ENCODE measurements at places on chromosomes 11 and 22. TPM values are rescaled to one million over a fixed set of nuclear protein-coding genes. Genes with fewer than 3 reads are reported as not detected.

DNA sequence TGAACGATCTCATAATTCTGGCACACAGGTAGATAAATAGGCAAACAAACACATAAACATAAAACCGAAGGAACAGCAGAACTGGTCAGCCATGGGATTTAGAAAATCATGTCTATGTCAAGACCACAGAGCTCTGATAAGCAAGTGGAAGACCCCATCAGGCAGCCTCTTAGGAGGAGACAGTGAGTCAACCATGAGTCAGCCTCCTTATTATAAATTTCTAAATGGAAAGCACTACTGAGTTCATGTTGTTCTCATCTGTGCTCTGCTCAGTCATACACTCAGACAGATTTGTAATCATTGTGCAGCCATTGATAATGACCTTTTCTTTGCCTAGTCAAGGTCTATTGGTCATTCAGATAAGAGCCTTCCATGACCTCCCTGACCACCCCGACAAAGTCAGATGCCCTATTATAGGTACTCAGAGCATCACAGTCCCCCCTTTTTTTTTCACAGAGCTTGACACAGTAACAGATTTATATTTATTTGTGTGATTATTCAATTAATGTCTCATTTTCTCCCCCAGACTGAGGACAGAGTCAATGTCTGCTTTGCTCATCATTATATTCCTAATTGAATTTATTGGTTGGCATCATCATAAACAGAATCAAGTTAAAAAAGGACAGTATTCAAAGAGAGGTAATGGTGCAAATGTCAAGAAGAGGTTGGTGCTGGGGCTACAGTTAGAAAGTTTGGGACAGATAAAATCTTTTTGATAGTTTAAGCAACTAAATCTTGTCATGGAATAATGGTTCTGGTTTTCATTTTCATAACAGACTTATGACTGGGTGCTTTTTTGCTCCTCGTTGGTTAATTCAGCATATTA, 579.7 kb upstream of the CCDC90B start:
- H3K4me3 ChIP-seq: no peak overlapping the region
- H3K36me3 ChIP-seq: no peaks in the 10 kb centered on the region
- DNase-seq: no peak
- H3K27me3 ChIP-seq: no peaks in the 10 kb centered on the region

The TSPAN32 gene
- 3.7 TPM for total RNA-seq

The PRG3 gene
- not detected for total RNA-seq

DNA sequence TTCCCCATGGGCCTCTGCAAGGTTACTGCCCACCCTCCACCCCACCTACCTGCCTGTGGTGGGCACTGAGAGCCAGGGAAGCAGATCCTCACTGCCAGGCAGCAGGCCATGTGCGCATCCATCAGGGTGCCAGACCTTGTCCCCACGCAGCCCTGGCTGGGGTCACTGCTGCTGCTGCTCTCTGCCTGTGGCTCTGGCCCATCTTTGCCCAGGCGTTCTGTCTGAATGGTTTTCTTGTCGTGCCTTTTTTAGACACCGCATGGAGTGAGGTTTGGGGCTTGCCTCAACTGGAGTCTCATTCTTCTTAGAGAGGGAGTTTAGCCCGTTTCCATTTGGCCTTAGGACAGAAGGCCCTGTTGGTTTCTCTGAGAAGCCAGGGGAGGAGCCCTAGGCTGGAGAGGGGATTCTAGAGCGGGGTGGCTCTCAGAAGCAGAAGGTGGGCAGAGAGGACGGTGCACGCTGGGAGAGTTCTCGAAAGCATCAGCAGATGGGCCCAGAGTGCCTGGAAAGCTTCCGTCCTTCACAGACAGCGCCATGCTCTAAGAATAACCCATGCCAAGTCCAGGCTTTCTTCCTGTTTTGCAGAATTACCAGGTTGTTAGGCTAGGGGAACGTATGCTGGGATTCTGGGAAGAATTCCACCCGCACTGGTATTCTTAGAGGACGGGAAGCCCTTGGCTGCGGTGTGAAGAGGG, 8.1 kb downstream of the TANGO2 start:
- no peaks in the 10 kb centered on the region for H3K36me3 ChIP-seq
- DNase-seq: no peak
- peaks cover 17% of the 10 kb centered on the region for H3K4me1 ChIP-seq
- H3K27ac ChIP-seq: no peak overlapping the region
- no peaks in the 10 kb centered on the region for H3K27me3 ChIP-seq

The MUC15 gene
- total RNA-seq: 8.3 TPM

- no peak overlapping the region for H3K4me3 ChIP-seq
- no peaks in the 10 kb centered on the region for H3K36me3 ChIP-seq
- DNase-seq: no peak
- H3K4me1 ChIP-seq: peaks cover 40% of the 10 kb centered on the region
- no peaks in the 10 kb centered on the region for H3K27me3 ChIP-seq
- no peak overlapping the region for H3K27ac ChIP-seq
Measured at GRCh38 chr11:35007277-35007676, 90.9 kb downstream of the PDHX start.

The ELF5 gene
- not detected for total RNA-seq

The BACE1 gene
- 25.8 TPM for total RNA-seq

The RASD2 gene
- total RNA-seq: 2.0 TPM

DNA sequence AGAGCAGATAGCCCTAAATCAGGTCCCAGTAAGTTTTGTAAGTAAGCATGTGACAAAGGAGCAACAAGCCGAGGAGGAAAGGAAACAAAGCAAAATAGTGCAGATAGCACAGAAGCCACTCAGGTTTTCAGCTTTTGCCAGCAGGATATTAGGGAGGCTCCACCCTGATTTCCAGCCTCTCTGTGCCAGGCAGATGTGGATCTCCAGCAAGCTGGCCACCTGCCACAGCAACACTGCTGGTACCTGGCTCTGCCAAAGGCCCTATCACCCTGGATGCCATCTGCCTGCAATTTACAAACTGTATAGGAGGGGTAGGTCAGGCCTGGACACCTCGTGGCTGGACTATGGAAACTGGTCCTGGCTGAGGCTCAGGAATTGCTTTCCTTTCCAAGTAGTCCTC, 12.2 kb upstream of the NNMT start:
- H3K36me3 ChIP-seq: no peaks in the 10 kb centered on the region
- H3K4me3 ChIP-seq: no peak overlapping the region
- no peaks in the 10 kb centered on the region for H3K27me3 ChIP-seq
- H3K27ac ChIP-seq: no peak overlapping the region
- H3K4me1 ChIP-seq: peaks cover 27% of the 10 kb centered on the region

DNA sequence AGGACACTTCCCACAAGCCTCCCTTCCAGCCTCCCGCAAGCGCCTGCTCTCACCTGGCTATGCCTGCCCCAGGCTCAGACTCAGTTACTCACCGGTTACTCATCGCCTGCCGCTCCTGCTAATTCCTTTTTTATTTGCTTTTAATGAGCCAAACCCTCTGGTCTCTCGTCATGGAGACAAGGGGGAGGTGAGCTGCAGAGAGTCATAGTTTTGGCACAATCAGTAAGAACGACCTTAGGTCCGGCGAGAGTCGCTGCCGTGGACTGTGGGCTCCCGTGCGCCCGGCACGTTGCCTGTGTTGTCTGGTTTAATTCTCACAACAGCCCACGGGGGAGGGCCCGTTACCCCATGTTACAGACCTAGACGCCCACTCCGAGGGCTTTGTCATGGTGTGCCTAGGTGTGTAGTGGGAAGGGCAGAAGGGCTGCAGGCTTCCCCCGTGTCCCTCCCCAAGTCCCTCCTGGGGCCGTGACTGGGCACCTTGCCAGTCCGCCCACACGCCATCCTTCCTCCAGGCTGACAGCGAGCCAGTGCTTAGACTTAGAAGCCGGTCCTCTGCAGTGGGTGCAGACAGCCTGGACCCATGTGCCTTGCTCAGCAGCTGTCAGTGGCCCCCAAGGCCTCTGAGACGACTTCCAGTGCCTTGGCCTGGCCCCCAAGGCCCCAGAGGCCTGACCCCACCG, 42.2 kb downstream of the WNT7B start:
- DNase-seq: no peak
- H3K27me3 ChIP-seq: no peaks in the 10 kb centered on the region
- peaks cover 14% of the 10 kb centered on the region for H3K4me1 ChIP-seq
- no peak overlapping the region for H3K4me3 ChIP-seq
- no peak overlapping the region for H3K27ac ChIP-seq

- no peak overlapping the region for H3K27ac ChIP-seq
- no peaks in the 10 kb centered on the region for H3K36me3 ChIP-seq
- no peak overlapping the region for H3K4me3 ChIP-seq
- no peaks in the 10 kb centered on the region for H3K27me3 ChIP-seq
- H3K4me1 ChIP-seq: no peaks in the 10 kb centered on the region
- DNase-seq: no peak
Measured at GRCh38 chr22:40462195-40462984, 92.0 kb downstream of the SGSM3 start.

- H3K4me3 ChIP-seq: no peak overlapping the region
- H3K36me3 ChIP-seq: no peaks in the 10 kb centered on the region
- no peak overlapping the region for H3K27ac ChIP-seq
- H3K27me3 ChIP-seq: no peaks in the 10 kb centered on the region
Measured at GRCh38 chr11:9992306-9992705, 301.7 kb downstream of the SBF2 start.

GRCh38 chr11:11389238-11389637, 36.2 kb upstream of the CSNK2A3 start:
- no peak overlapping the region for H3K27ac ChIP-seq
- H3K4me1 ChIP-seq: peaks cover 11% of the 10 kb centered on the region
- no peaks in the 10 kb centered on the region for H3K36me3 ChIP-seq
- H3K27me3 ChIP-seq: no peaks in the 10 kb centered on the region
- no peak overlapping the region for H3K4me3 ChIP-seq
